Suppressor macrophage treated with lipopolysaccharide for 1 hour (primary cell): ENCODE measurements at places on chromosomes 2 and 18.

GRCh38 chr18:59054496-59055287 is 85.0 kb upstream of the SEC11C start:
- no peak for DNase-seq

GRCh38 chr2:119487434-119488244 is 36.6 kb downstream of the SCTR start:
- no peak for DNase-seq

GRCh38 chr2:143953451-143954030 is 566.4 kb downstream of the ZEB2 start:
- DNase-seq, result no peak

- no peak for DNase-seq
Observed at GRCh38 chr18:23452347-23452727, 750 bp upstream of the RIOK3 start.

- no peak for DNase-seq
Observed at GRCh38 chr2:50466685-50467084, 565.2 kb downstream of the NRXN1 start.

- no peak for DNase-seq
Observed at GRCh38 chr2:118523761-118524160, 323.7 kb downstream of the EN1 start.

GRCh38 chr2:216644842-216645635 is 11.8 kb downstream of the IGFBP2 start:
- no peak for DNase-seq
